ENCODE measurements at places on chromosomes 1 and 21.

GRCh38 chr1:36843906-36844610 lies 190.3 kb downstream of the GRIK3 start:
- no peak for DNase-seq

DNA sequence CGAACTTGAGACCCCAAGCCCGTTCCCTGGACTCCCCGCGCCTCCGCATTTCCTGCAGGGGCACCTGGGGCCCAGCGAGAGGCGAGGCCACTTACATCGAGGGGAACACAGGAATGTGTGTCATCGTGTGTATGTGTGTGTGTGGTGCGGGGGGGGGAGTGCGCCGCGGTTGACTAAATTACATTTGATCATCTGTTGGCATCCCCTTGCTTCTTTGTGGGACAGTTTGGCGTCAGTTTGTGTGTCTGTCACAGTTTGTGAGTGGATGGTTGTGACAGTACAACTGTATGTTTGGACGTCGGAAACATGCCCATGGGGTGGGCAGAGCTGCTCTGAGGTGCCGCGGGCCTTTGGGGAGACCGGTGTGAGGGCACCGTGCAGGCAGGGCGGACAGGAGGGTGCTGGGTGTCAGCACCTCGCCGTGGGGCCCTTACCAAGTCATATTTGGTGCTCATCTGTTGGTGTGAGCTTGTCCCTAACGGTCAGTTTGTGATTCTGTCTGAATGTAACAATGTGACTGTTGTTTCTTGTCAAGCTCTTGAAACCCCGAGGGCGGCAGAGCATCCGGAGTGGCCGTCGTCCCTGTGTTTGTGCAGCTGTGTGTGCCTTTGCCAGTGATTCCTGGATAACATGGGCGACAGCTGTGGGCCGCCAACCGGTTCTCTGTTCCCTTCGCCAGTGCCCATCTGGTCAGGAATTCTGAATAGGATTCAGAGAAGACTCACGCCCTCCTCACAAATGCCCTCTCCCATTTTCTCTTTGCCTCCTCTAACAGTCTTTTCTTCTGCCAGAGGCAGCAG lies 899 bp downstream of the OPRD1 start:
- DNase-seq = no peak

DNA sequence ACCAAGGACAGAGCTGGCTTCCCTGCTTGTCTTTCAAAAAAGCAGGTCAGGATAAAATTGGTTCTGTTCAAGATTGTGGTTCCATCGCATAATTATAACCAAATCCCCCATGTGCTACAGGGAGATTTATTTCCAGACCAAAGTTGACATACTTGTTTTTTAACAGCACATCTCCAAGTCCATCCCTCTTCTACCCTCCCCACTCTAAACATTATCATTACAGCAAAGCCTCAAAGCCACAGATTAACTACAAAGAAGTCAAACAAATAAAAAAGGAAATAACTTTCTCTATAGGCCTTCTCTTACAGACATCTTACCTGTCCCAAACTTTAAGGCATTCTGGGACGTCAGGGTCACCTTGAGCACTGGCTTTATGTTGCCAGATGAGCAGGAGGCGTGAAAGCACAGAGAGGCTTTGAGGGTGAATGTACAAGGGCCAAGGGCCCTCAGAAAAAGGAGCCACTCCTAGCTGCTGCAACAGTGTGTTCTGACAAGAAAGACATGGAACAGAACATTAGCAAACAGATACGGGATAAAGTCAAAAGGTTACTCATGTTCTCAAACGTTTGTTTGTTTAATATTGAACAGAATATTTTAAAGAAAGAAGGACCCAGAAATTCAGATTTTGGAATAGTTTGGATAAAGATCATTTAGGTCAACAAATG lies 31.2 kb downstream of the UBR4 start:
- no peak for DNase-seq

DNA sequence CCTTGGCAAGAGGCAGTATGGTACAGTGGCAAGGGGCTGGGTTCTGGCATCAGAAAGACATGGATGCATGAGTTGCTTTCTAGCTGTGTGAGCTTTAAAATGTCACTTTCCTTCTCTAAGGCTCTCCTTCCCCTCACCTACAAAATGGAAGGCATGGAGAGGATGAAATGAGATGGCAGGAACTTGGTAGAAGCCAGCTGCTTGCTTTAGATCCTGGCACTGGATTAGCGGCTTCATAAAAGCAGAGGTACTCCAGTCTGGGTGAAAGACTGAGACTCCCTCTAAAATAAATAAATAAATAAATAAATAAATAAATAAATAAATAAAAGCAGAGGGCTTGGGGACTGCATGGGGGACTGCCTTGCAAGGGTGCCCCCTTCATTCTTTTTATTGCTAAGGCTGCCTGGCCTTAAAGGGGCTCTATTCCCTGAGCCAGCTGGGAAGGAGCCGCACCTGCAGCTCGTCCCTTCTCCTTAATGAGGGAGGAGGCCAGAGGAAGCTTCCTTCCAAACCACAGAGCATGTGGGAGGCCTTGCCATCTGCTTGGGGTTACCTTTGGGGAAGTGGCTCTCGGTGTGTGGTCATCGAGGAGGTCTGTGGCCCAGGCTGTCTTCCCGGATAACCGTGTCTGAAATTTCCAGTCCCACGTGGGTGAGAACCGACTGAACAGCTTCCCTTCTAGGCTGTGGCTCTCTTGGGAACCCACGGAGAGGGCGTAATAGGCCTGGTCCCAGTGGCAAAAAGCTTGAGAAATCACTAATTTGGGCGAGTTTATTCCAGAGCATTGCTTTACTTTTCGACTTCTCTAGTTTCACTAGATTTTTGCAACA lies 2.0 kb upstream of the ATP13A2 start:
- no peak for DNase-seq

DNA sequence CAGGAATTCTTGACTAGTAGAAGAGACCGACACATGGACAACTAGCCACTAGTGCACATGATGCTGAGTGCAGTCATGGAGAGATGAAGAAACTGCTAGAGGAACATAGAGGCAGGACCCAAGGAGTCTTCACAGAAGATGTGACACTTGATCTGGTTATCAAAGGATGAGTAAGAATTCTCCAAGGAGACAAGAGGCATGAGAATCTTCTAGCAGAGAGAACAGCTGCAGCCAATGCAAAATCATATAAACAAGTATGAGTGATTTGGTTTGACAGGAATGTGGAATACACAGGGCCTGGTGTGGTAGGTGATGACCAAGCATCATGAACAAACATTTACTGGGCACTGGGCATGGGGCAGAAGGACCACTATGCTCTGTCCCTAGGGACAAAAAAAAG lies 140.9 kb upstream of the CTTNBP2NL start:
- DNase-seq = no peak

GRCh38 chr1:220389634-220390033 lies 117.4 kb upstream of the RAB3GAP2 start:
- DNase-seq = no peak

- no peak for DNase-seq
These were observed 14.0 kb upstream of the ETV3L start for GRCh38 chr1:157113631-157114030.

- DNase-seq = no peak
These were observed 848 bp upstream of the APOBEC4 start for GRCh38 chr1:183653876-183654451.

DNA sequence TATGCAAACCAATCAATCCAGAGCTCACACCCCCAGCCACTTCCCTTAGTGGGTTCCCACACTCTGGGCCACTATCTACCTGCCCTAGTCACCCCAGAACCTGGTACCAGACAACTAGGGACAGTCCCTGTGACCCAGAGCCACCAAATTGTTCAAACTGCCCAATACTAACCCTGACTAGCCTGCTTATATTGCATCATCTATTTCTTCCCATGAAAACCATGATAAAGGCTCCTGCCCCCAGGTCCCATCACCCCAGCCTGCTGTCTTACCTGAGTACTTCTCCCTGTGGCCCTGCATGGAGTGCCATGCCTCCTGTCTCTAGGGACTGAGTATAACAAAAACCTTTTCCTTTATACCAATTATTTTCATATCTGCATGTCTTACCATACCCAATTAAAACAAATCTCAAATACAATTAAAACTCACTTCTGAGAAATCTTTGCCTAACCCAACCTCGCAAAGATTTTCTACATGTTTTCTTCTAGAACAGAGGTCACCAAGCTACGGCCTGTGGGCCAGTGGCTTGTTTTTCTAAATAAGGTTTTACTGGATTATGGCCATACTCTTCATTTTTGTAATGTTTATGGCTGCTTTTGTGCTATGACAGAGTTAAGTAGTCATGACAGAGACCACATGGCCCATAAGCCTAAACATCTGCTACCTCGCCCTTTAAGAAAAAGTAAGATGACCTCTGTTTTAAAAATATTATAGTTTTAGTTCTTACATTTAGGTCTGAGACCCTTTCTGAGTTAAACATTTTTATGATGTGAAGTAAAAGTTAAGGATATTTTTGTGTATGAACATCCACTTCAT lies 31.0 kb upstream of the NID1 start:
- no peak for DNase-seq

DNA sequence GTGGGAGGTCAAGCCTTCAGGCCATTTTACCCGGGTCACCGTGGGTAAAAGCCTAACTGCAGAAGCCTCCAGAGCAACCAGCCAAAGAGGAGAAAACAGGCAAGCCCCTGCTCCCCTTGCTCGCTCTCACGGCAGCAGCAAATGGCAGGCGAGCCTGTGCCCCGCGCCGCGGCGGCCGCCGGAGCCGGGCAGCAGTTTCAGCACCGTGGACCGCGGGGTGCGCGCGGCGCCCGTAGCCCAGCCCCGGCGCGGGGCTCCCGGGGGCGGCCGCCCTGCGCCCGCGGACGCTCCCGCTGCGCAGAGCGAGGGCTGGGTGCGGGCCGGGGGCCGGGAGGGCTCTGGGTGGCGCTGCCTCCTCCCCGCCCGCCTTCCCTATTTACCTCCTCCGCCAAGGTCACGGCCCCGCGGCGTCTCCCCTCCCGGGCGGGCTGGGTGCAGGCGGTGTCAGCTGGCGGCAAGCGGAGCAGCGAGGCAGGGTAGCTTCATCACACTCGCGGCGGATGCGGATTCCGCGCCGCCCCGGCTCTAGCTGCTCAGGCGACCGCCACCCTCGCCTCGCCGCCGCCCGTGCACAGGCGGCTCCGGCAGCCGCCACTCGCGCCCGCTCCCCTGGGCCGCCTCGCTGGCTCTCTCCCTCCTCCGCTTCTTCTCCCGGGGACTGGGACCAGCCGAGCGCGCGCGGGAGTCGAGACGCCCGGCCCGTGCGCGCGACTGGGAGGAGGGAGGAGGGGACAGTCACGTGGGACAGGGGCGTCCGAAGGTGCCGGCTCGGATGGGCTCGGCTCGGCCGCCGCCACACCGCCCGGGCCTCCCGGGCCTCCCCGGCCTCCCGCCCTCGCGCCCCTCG lies at the start of gene RGS7:
Gene RGS7 (minus strand): TSS at position 687 of the 847 bp plus-strand sequence.
- DNase-seq = no peak

GRCh38 chr1:198030682-198031081 lies 113.5 kb downstream of the LHX9 start:
- no peak for DNase-seq
